ENCODE measurements at places on chromosomes 1 and 21. TPM values are rescaled to one million over a fixed set of nuclear protein-coding genes. Genes with fewer than 3 reads are reported as not detected.

GRCh38 chr1:61692155-61692800, 32.7 kb downstream of the TM2D1 start:
- peaks cover 57% of the 10 kb centered on the region for H3K36me3 ChIP-seq
- no peak overlapping the region for H3K27ac ChIP-seq
- H3K4me3 ChIP-seq = no peak overlapping the region
- no peaks in the 10 kb centered on the region for H3K27me3 ChIP-seq

Gene BMP8A
- total RNA-seq = 0.20 TPM

DNA sequence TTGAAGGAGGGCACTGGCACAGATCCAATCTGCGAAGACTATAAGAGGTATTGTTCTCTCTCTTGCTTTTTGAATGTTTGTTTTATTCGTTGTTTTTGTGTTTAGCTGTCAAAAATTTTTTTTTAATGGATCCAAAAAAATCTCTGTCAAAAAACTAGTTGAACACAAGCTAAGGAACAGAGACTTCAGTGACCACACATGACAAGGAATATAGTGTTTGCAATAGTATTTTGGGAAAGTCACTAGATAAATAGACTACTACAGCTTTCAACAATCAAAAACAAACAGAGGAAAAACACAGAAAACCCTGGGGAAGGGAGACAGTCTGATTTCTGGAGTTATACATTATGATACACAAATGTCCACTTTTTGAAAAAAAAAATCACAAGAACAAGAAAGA, 36.9 kb upstream of the COA6 start:
- peaks cover 3% of the 10 kb centered on the region for H3K4me1 ChIP-seq
- no peak overlapping the region for H3K4me3 ChIP-seq
- H3K27me3 ChIP-seq = peaks cover 15% of the 10 kb centered on the region
- H3K27ac ChIP-seq = no peak overlapping the region

DNA sequence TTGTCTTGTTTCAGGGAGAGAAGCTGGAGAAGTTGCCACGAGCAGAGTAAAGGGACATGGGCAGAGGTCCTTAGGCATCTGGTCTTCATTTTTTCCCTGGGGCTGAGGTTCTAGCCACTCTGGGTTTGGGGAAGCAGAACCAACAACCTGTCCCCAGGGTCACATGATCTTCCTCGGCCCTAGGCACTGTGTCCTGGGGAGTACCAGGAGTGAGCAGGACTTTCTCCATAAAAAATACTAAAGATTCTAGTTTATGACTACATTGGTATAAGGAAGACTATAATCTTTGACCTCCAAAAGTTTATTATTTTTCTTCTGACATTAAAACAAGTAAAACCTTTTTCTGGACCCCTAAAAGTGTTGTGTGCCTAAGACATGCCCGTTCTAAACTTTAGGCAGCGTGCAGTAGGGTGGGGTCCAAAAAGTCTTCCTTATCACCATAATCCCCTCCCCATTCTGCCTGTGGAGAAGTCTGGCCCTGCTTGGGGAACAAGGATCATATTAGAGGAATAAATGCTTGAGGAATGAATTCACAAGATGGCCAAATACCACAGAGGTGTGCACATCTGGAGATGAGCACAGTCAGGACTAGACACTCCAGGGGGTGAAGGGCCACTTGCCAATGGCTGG, 19.3 kb upstream of the IGSF3 start:
- DNase-seq = no peak
- no peaks in the 10 kb centered on the region for H3K4me1 ChIP-seq
- no peak overlapping the region for H3K27ac ChIP-seq
- H3K36me3 ChIP-seq = no peaks in the 10 kb centered on the region

Gene HES3
- total RNA-seq = not detected

- no peak for DNase-seq
- H3K27ac ChIP-seq = no peak overlapping the region
These were observed 47.0 kb upstream of the SDC3 start for GRCh38 chr1:30955448-30956015.

DNA sequence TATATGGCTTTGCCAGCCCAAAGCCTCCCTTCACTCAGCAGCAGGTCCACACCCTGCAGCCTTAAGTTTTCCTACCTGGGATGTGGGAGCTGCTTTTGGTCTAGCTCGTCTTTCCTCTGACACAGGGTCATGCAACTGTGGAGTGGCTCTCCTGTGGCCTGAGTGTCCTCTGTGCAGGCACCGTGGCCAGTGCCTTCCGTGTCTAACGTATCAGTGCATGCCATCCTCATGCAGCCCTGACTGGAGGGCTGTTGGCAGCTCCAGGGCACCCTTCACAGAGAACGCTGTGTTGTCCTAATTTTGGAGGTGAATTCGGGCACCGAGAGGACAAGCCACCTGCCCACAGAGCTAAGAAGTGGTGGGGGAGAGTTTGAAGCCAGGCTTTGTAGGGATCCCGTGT, 25.7 kb upstream of the C1orf174 start:
- H3K36me3 ChIP-seq = no peaks in the 10 kb centered on the region
- H3K27ac ChIP-seq = no peak overlapping the region
- DNase-seq = no peak
- peaks cover 3% of the 10 kb centered on the region for H3K4me1 ChIP-seq
- no peak overlapping the region for H3K4me3 ChIP-seq
- H3K27me3 ChIP-seq = no peaks in the 10 kb centered on the region

DNA sequence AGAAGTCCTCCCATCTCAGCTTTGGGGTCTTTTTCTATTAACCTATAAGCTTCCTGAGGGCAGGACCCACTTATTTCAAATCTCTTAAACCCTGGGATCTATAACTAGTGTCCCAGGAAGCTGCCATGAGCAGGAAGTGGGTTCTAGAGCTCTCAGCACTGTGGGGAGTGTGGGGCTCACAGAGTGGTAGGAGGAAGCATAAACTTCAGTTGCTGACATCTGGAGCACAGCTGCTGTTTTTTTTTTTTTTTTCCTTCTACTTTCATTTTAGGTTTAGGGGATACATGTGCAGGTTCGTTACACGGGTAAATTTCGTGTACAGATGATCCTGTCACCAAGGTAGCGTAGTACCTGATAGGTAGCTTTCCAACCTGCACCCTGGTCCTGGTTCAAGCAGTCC, 59.3 kb downstream of the AK4 start:
- no peak overlapping the region for H3K4me3 ChIP-seq
- no peak for DNase-seq
- H3K27me3 ChIP-seq = no peaks in the 10 kb centered on the region
- peaks cover 5% of the 10 kb centered on the region for H3K4me1 ChIP-seq
- no peaks in the 10 kb centered on the region for H3K36me3 ChIP-seq
- no peak overlapping the region for H3K27ac ChIP-seq

GRCh38 chr1:97573553-97573952, 347.3 kb downstream of the DPYD start:
- H3K4me3 ChIP-seq = no peak overlapping the region
- no peak overlapping the region for H3K27ac ChIP-seq
- H3K4me1 ChIP-seq = no peaks in the 10 kb centered on the region
- H3K36me3 ChIP-seq = peaks cover 7% of the 10 kb centered on the region
- DNase-seq = no peak

GRCh38 chr21:32726839-32727686, 750 bp downstream of the SYNJ1 start:
- no peaks in the 10 kb centered on the region for H3K27me3 ChIP-seq
- peak; percentile 32 for DNase-seq
- H3K4me3 ChIP-seq = peak overlapping the region; percentile 93

DNA sequence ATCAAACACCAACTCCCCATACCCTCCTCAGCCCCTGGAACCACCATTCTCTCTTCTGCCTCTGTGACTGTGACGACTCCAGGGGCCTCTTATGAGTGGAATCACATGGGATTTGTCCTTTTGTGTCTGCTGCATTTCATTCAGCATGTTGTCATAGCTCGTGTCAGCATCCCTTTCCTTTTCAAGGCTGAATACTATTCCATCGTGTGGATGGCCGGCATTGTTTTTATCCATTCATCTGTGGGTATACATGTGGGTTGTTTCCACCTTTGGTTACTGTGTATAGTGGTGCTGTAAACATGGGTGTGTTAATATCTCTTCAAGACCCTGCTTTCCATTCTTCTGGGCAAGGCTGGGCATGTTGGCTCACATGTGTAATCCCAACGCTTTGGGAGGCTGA, 17.1 kb upstream of the OBSCN start:
- DNase-seq = no peak
- H3K4me1 ChIP-seq = no peaks in the 10 kb centered on the region
- H3K27me3 ChIP-seq = no peaks in the 10 kb centered on the region
- no peak overlapping the region for H3K27ac ChIP-seq
- no peak overlapping the region for H3K4me3 ChIP-seq
- no peaks in the 10 kb centered on the region for H3K36me3 ChIP-seq

Gene AMY1C
- not detected for total RNA-seq

DNA sequence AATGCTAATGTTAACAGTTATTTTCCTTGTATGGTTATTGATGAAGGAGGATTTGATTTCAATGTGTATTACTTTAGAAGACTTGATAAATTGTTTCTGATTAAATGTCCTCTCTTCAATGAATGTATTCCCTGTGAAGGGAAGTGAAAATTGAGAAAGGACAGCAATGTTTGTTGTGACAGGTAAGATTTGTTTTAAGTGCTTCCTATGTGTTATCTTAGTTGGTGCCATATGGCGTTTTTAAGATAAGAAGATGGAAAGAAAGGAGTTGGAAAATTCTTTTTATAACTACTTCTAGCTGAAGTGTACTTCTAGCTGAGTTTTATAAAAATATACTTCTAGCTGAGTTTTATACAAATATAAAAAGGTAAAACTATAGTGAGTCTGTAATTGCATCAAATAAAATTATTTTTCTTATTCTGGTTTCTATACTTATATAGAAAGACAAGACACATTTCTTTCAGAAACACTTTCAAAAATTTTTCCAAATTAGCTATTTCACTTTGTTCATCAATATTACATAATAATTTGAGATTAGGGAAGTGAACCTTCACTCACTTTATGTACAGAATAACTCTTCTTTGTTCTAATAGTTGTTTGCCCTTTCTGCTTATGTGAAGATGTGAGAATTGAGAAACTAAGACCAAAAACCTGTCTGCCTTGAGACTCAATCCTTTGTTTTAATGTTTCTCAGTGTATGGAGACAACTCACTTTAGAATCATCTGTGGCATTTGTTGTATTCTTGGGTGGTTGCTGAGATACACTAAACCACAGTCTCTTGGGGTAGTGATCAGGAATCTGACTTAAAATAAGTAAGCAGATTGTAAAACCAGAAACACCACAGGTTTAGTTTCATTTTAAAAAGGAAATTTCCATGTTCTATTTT, 382.9 kb upstream of the B3GALT2 start:
- H3K27me3 ChIP-seq = no peaks in the 10 kb centered on the region
- no peaks in the 10 kb centered on the region for H3K36me3 ChIP-seq
- no peak overlapping the region for H3K4me3 ChIP-seq
- no peak for DNase-seq
- peaks cover 27% of the 10 kb centered on the region for H3K4me1 ChIP-seq
- no peak overlapping the region for H3K27ac ChIP-seq

Gene C1orf185
- total RNA-seq = not detected

- no peak for DNase-seq
- H3K4me3 ChIP-seq = no peak overlapping the region
- no peaks in the 10 kb centered on the region for H3K36me3 ChIP-seq
- no peak overlapping the region for H3K27ac ChIP-seq
- H3K4me1 ChIP-seq = no peaks in the 10 kb centered on the region
These were observed 20.5 kb upstream of the DMRTB1 start for GRCh38 chr1:53438427-53439336.

Gene TAS1R1
- not detected for total RNA-seq

DNA sequence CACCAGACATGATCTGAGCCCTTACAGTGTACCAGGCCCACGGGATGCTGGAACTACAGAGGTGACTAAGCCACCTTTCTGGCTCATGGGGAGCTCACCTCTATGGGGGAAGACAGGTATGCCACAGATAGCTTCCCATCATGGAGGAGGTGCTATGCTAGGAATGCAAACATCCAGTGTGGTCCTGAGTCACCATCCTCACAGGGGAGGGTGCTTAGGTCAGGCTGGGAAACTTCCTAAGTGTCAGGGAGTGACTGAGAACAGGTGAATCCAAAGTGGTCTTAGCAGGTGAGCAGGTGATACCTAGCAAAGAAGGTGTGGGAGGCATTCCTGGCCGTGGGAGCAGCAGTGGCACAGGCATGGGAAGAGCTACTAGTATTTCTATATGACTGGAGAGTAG, 8.6 kb upstream of the RASSF5 start:
- no peaks in the 10 kb centered on the region for H3K27me3 ChIP-seq
- peaks cover 25% of the 10 kb centered on the region for H3K36me3 ChIP-seq
- H3K27ac ChIP-seq = peak overlapping the region; percentile 65
- peaks cover 45% of the 10 kb centered on the region for H3K4me1 ChIP-seq
- H3K4me3 ChIP-seq = no peak overlapping the region

GRCh38 chr1:100006688-100007087, 36.9 kb downstream of the SLC35A3 start:
- no peak for DNase-seq
- no peaks in the 10 kb centered on the region for H3K27me3 ChIP-seq
- peaks cover 52% of the 10 kb centered on the region for H3K36me3 ChIP-seq
- no peak overlapping the region for H3K27ac ChIP-seq
- H3K4me3 ChIP-seq = no peak overlapping the region

- DNase-seq = no peak
- H3K4me3 ChIP-seq = no peak overlapping the region
- H3K4me1 ChIP-seq = peaks cover 12% of the 10 kb centered on the region
- no peaks in the 10 kb centered on the region for H3K27me3 ChIP-seq
- peaks cover 11% of the 10 kb centered on the region for H3K36me3 ChIP-seq
These were observed 605.5 kb downstream of the SMYD3 start for GRCh38 chr1:245901565-245901964.

GRCh38 chr1:196308176-196308575, 300.1 kb downstream of the KCNT2 start:
- no peak overlapping the region for H3K27ac ChIP-seq
- no peaks in the 10 kb centered on the region for H3K36me3 ChIP-seq
- H3K4me3 ChIP-seq = no peak overlapping the region
- no peak for DNase-seq
- H3K4me1 ChIP-seq = no peaks in the 10 kb centered on the region

GRCh38 chr1:53615101-53615500, 123.9 kb downstream of the GLIS1 start:
- H3K4me1 ChIP-seq = no peaks in the 10 kb centered on the region
- no peaks in the 10 kb centered on the region for H3K27me3 ChIP-seq
- H3K36me3 ChIP-seq = peaks cover 2% of the 10 kb centered on the region
- H3K27ac ChIP-seq = no peak overlapping the region
- H3K4me3 ChIP-seq = no peak overlapping the region

GRCh38 chr1:156368889-156369684, at the start of gene RHBG:
TSS of gene RHBG (plus strand) at chr1:156369211. CDS start at chr1:156369250, 39 bp downstream.
- H3K4me1 ChIP-seq = peaks cover 4% of the 10 kb centered on the region
- H3K27ac ChIP-seq = no peak within 1 kb of the TSS
- H3K4me3 ChIP-seq = peak within 1 kb of the TSS; percentile 63
- peaks cover 46% of the 10 kb centered on the region for H3K27me3 ChIP-seq
- H3K36me3 ChIP-seq = no peaks in the 10 kb centered on the region

All from activated B cell treated with CpG ODN at 0.5 μM for 24 hours (primary cell).